ENCODE measurements at places on chromosomes 4 and X.

- DNase-seq = no peak
Measured at GRCh38 chr4:142110136-142110535, 473.8 kb downstream of the IL15 start.

- DNase-seq = no peak
Measured at GRCh38 chr4:47551682-47552081, 66.6 kb downstream of the ATP10D start.

DNA sequence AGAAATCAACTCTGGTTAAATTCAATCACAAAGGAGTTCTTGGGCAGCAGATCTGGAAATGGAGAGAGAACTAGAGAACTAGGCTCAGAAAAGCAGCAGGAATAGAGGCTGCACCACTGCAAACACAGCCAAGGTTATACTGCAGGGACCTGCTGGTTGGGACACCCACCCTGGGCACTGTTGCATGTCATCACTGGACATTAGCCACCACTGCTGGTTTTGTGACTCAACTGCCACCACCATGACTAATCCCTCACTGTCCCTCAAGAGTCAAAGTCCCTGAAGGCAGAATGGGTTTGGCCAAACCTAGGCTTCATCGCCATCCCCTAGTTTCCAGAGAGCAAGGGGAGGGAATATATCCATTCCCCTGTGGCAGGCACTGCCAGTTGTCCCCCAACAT is 38.1 kb upstream of the IRAK1 start:
- no peak for DNase-seq

GRCh38 chr4:2837904-2838496 is 5.6 kb upstream of the ADD1 start:
- DNase-seq = peak; percentile 23

All from GM20000 (cell line).